ENCODE measurements at places on chromosomes 4 and X.

DNA sequence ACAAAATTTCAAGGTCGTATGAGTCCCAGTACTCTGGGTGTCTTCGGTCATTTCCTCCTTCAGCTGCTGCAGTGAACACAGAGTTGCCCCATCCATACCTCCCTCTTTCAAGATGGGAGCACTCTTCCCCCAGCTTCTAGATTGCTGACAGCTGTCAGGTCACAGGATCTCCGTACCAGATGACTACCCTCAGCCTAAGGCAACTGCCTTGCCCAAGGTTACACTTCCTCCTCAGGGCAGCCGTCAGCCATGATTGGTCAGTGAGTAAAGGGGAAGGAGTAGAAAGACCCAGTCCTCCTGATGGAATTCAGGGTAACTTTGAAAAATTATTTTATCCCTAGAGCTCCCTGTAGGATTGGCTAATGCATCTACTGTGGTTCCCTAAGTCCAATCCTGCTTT lies 81.6 kb downstream of the NAF1 start:
- no peak for DNase-seq

DNA sequence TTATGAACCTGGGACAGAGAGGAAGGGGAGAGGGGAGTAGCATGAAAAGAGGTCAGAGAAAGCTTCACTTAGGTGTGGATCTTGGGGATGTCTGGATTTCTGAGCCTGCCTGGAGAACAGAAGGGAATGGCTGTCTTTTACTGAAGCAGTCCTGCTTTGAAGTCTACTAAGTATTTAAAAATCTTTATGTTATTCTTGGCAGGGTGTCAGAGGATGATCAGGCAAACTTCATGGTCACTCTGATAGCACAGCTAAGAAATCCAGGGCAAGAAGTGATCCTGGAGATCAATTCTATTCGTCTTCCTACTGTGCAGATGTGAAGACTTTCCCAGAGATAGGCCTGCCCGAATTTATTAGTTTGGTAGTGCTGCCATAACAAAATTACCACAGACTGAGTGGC lies 464.4 kb upstream of the BOD1L1 start:
- DNase-seq = no peak

DNA sequence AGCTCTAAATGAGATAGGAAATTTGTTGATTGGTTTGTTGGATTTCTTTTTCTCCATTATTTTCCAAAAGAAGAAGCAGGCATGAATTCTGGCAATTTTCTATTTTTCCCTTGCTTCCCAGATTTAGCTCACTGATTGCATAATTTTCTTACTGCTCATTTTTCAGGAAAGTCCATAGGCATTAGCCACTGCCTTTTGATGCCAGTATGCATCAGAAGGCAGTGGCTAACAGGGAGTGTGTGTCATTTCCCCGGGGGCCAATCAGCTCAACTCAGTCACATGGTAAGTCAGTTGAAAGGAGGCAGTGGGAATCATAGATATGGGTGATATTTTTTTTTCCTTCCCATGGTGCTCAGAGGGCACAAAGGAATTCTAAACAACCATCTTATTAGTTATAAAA lies 156.7 kb downstream of the TRIML1 start:
- no peak for DNase-seq

DNA sequence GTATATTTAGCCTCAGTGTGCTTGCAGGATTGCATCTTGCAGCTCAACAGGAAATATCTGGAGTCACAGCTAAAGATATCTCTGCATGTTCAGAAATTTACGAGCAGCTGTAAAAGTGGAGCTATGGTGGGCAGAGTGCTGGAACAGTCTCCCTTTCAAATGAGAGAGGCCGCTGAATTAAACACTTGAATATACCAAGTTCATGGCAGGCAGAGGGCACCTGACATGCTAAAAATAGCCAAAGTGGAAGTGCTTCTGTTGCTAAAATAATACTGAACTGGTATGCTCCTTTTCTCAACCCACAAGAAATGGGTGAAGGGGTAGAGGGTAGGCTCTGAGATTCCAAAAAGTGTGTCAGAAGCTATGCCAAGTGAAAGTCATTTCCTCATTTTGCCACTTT lies 98.1 kb downstream of the MGST2 start:
- peak; percentile 26 for DNase-seq

DNA sequence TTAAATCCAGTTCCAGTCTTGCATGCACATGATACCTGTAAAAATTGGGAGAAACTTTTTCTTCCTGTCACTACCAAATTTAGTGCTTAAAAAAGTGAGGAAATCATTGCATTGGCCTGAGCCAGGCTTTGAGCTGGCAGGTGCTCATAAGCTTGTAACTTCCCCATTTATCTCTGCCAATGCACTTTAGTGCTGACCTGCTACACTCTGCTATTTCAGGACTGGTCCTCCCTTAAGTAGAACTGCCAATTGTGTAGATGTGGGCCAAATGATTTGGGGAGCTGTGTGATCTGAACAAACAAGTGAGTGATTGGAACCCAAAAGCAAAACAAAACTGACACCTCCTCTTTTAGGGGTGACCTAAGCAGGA lies 51.8 kb downstream of the ZNF827 start:
- DNase-seq = no peak

GRCh38 chr4:149884046-149884445 lies 68.4 kb upstream of the IQCM start:
- no peak for DNase-seq

GRCh38 chr4:61397174-61397573 lies 197.0 kb downstream of the ADGRL3 start:
- no peak for DNase-seq

- no peak for DNase-seq
Observed at GRCh38 chrX:3094261-3094660, 53.0 kb downstream of the ARSF start.

DNA sequence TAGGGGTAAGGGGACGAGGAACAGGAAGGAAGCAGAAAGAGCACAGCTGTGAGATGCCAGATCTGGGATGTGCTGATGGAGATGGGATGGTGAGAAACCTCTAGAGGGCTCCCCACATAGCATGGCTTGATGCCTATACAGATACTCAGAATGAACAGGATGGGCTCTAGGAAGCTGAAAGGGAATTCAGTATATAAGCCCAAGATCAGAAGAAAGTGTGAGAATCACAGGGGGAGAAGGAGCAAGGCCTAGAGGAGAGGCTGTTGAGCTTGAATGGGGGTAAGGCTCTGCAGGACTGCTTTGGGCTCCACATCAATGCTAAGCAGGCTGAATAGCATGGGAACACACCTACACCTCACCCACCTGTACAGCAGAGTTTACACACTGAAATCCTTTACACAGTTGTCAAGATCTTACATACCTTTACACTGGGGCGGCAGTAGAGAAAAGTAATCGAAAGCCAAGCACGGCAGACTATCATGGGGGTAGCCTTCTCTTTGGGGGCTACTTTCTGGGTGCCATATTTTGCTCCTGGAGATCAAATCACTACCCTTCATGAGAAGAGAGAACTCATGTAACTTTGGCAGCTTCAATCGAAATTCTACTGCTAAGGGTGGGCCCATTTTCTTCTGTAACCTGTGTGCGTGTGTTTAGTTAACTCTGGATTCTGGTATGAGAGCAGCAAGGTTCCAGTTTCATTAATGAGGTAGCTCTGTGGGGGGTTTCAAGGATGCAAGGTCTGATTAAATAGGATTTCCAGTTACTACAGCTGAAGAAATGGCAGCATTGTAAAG lies 30.6 kb downstream of the HOPX start:
- no peak for DNase-seq

DNA sequence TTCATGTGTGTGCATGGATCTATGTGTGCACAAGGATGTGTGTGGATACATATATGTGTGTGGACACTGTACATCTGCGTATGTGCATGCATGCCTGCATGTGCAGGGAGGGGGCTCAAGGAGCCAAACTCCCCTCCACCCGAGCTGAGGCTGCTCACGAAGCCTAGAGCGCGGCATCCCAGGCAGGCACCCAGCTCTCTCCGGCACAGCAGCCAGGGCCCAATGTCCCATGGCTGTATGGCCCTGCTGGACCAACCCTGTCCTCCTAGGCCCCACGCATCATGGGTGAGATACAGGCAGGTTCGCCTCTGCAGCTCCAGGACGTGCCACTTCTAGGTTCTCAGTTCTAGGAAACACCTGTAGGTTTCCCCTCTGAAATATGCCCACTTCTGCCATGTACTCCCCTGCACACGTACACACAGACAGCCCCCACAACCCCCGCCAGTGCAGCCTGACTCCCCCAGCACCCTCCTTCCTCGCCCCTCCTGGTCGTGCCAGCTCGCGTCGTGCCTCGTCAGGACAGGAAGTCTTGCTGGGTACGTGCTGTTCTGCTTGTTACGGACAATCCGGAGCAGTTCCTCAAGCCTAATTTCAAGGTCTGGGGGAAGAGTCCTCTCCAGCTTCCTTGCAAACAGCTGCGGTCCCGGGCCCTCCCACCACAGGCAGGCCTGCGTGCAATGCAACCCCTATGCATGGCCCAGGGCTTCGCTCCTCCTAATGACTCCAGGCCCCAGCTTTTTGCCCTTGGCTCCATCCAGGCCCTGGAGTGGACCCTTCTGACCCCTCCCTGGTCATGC lies 3.2 kb upstream of the ADRA2C start:
- no peak for DNase-seq

- DNase-seq = no peak
Observed at GRCh38 chrX:3384327-3384726, 37.9 kb upstream of the MXRA5 start.

GRCh38 chrX:53704294-53704693 lies 17.8 kb upstream of the HUWE1 start:
- DNase-seq = no peak

- DNase-seq = no peak
Observed at GRCh38 chr4:23476515-23477090, 413.2 kb downstream of the PPARGC1A start.

DNA sequence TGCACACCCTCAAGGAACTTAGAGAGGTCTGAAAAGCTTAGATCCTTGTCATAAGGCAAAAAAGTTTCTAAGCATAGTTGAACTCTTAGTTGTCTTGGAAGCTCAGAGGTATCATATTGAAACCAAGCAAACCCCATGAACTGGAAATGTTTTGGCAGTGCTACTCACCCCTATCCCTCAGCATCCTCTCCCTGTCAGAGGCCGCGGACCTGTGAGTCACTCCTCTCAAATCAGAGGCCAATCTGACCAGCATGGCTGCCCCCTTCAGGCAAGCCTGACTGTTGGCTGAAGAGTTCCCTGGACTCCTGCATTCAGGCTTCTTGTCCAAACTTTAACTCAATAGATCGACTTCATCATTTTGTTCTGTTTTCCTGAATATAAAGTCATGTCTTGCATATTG lies 69.4 kb downstream of the KCNIP4 start:
- DNase-seq = no peak

DNA sequence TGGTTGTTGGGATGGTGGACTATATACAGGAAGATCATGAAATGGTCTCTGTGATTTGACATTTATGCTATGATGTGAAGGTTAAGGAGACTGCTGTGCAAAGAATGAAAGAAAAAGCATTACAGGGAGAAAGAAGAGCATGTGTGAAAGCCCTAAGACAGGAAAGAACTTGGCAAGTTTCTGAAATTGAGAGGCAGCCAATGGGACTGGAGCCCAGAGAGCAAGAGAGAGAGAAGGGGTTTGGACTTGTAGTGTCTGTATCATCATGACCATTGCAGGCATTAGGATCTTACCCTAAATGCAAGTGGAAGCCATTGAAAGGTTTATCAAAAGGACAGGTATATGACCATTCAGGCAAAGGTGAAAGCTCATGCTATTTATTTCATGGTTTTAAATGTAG lies 147.1 kb downstream of the NAA11 start:
- DNase-seq = no peak

GRCh38 chrX:40470830-40471429 lies 109.8 kb upstream of the ATP6AP2 start:
- DNase-seq = no peak

GRCh38 chrX:110146521-110146920 lies 143.6 kb downstream of the TMEM164 start:
- peak; percentile 31 for DNase-seq

DNA sequence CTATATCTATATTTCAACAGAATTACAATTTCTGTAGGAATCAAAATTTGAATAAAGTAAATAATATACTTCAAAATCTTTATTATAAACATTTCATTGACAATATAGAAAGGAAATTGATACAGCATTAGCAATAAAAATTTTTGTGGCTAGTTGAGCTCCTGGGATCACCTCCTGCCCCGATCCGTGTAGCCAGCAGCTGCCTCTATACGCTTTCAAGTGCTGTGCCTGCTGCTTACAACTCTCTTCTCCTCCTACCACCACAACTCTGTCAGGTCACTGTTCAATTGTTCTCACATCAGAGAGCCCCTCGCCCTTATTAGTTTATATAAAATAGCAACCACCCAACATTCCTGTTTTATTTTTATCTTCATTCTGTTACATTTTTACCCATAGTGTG lies 27.6 kb downstream of the INPP4B start:
- DNase-seq = no peak

- DNase-seq = no peak
Observed at GRCh38 chr4:119725011-119725410, 96.4 kb upstream of the PDE5A start.

DNA sequence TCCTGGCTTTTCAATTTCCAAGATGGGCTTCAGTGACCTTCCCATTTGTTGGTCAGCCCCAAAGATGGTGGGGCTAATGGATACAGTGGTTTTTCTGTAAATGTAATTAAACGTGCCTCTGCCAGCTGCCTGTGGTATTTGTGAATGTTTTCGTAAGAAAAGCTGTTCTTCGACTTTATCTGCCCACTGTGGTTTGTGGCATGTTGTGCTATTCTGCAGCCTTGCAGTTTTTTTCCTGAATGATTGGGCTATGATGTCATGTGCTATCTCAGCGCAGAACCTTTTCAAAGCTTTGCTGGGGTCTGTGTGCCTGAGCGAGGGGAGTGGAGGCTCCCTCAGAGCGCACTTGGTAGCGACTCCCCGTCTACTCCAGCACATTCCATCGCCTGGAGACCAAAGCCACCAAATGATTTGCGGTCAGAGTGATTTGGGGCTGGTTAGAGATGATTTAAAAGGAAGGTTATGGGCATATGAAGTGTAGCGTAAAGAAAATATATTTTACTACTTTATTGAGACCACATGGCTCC lies 137.5 kb downstream of the PALLD start:
- DNase-seq = no peak

- no peak for DNase-seq
Observed at GRCh38 chr4:26842911-26843310, 17.7 kb upstream of the STIM2 start.

DNA sequence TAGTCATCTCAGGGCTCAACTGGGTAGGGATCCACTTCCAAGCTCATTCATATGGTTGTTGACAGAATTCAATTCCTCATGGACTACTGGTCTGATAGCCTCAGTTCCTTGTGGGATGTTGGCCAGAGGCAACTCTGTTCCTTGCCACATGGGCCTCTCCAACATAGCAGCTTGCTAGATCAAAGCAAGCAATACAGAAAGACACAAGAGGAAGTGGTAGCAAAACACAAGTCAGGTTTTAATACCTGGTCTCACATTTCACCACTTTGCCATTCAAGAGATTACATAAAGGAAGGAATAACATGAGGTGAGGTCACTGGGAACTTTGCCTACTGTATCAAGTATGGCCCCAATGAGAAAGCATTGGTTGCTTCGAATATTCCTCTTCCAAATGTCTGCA lies 79.2 kb downstream of the PRSS12 start:
- DNase-seq = no peak

- DNase-seq = no peak
Observed at GRCh38 chr4:8459867-8460445, 19.4 kb downstream of the TRMT44 start.

Measured in NCI-H510A treated with DMSO at 0.1 percent for 48 hours (cell line).